CD4-positive, alpha-beta T cell treated with Interleukin-15 for 4 hours (primary cell): ENCODE measurements at places on chromosomes 3 and 15.

DNA sequence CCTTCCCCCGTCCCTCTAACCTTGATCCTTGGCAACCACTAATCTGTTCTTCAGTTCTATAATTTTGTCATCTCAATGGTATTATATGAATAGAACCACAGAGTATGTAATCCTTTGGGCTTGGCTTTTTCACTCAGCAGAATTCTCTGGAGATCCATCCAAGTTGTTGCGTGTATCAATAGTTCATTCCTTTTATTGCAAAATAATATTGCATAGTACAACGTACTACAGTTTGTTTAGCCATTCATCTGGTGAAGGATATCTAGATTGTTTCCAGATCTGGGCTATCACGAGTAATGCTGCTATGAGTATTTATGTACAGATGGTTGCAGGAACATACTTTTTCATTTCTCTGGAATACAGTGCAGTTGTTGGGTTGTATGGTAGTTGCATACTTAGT lies 76.2 kb downstream of the PLXNA1 start:
- DNase-seq, result no peak

DNA sequence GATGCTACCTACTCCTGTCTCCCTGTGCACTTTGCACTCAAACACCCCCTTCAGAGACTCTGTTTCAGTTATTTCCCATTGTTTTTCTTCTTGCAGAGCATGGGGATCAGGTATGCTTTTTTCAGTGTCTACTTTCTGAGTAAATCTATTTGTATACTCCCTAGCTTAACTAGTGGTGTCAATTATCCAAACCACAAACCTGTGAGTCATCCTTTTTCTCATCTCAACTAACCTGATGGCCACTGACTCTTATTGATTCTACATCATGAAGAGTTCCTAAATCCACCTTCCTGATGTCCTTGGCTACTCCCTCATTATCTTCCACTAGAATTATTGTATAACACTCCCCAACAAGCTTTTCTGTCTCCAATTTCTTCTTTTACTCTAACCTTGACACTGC lies 68.0 kb downstream of the DIPK2A start:
- no peak for DNase-seq

GRCh38 chr3:12479919-12480427 lies 4.3 kb upstream of the TSEN2 start:
- peak; percentile 57 for DNase-seq

GRCh38 chr3:149330609-149331331 lies 2.7 kb downstream of the TM4SF18 start:
- DNase-seq, result no peak

- DNase-seq, result no peak
Observed at GRCh38 chr3:190673148-190673547, 159.3 kb downstream of the IL1RAP start.

DNA sequence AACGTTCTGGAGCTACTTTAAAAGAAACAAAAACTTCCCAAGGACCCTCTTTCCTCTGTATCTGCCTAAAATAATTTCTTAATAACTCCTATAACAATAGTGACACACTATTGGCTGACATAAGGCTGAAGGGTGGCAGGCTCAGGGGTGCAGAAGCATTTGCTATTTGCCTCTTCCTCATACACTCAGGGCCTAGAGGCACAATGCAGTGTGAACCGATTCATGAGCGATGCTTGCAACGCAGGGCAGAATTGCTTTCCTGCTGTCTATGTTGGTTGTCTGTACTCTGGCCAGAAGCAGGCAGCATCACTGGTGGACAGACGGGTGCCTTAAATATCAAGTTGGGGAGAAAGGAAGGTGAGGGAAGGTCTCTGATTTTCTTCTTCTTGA lies 157.4 kb downstream of the AGBL1 start:
- no peak for DNase-seq

DNA sequence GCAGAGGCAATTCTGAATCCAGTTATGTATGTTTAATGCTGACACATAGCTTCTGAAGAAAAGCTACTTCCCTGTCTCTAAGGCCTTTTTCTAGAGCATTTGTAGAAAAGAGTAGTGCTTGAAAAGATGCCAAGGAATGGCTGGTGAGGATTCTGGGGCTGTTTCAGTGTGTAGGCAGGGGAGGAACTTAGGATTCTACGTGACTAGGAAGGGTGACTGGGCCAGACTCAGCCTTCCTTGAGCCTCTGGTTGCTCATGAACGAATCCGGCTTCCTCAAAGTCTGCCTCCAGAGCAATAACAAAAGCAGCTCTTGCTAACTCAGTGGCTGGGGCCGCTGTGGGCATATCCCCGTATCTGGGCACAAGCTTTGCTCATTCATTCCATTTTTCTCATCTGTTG lies 104.8 kb upstream of the WNT5A start:
- no peak for DNase-seq

DNA sequence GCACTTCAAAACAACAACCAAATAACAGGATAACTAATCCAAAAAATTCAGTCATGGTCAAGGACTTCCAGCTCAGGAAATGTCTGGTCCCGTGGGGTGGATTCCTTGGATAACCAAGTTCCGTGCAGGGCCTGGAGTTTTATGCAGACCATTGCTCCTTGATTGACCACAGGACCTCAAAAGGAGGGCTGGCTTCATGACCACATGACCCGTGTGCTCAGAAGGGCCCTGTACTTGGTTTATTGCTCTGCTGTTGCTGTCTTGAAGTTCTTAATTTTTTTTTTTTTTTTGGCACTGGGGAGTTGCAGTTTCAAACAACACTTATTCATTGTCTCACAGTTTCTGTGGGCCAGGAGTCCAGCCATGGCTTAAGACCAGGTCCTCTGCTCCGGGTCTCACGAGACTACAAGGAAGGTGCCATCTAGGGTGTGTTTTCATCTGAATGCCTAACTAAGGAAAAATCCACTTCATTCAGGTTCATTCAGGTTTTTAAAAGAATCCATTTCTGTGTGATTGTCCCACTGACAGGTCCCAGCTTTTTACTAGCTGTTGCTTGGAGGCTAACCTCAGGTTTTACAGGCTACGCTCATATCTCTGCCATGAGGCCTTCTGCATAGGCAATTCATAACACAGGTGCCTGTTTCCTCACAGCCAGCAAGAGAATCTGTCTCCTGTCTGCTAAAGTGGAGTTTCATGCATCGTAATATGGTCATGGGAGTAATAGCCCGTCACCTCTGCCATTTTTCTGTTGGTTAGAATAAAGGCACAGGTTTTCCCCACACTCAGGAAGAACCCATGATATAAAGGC lies 65.3 kb downstream of the FLNB start:
- DNase-seq, result no peak

DNA sequence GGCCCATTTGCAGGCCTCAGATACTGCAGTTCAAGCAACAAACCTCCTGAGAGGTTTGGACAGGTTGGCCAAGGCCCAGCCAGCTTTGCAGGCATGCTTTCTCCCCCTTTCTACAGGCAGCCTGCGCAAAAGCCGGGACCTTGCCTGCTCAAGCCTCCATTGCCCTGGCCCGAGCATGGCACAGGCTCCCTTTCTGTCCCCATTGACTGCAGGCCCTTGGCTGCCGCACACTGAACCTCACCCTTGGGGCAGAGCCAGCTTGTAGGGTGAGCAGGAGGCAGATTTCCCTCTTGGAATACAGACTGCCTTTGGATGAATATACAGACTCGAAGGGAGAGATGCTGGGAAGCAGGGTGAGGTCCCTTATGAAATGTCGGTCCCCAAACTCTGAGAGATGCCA lies 461.7 kb upstream of the PROK2 start:
- no peak for DNase-seq

- DNase-seq, result no peak
Observed at GRCh38 chr3:26799679-26800317, 177.2 kb downstream of the LRRC3B start.

DNA sequence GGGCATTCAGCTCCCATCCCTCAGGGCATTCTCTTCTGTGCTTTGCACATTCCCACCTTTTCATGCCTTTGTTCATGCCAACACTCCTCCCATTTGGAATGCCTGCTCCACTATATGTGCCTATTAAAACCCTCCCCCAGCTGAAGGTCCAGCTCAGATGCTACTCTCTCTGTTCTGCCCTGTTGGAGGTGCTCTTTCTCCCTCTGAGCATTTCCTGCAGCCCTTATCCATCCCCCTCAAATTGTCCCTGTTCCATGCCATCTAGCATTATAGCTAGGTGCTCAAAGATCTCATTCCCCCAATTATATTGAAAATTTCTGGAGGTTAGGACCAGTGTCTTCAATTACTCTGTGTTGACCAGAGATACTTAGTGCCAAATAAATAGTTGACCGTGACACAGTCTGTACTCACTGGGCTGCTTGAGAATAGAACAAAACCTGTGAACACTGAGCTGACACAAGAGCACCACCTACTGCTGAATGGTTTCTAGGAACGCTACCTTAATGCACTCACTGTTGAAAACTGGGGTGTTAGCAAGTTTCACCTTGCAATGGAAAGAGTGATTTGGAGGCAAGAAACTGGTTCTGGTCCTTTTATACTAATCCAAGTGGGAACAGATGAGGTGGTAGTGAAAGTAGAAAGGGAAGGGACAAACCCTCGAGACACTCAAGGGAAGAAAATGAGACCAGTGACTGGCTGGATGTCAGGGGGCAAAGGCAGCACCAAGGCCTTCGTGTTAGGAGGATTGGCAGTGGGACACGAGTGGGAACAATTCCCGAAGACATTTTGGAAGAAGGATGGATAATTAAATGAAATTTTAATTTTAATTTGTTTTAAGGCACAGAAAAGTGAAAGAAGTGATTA lies 289.8 kb upstream of the ROPN1 start:
- DNase-seq, result no peak

GRCh38 chr15:93300796-93301195 lies 211.8 kb upstream of the RGMA start:
- no peak for DNase-seq

- peak; percentile 56 for DNase-seq
Observed at GRCh38 chr3:122299872-122300460, 25.1 kb upstream of the CSTA start.

DNA sequence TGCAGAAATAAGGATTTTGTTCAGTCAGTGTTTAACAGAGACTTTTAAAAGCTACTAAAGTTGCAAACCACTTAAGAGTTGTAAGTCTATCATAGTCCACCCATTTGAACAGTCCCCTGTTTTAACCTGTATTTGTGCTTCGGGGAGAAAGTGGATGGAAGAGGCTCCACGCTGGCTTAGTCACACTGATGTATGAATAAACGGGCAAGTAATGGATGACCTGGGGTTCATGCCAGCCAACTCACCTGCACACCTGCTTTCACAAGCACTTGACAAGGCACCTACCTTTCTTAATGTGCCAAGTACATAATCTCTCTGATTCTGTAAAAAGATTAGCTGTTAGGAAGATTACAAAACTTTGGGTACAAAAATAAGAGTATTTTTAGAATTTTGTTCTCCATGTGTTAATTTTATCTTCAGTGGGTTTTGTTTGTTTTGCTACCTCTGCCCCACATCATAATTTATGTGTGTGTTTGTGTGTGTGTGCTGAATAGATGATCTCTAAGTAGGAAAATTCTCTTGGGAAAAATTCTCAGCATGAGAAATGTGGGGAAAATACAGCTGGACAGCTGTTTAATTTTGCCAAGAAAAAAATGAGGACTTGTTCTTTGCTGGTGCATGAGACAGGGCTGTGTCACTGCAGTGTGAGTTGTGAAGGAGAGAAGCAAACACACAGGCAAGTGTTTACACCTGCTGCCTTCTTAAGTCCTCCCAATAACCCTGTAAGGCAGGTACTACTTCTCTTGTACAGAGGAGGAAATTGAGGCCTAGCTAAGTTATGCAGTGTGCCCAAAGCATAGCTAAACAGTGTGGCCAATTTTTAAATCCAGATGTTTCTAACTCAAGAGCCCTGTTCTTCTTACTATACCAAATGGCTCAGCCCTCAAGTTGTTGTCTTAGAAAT lies 181.2 kb upstream of the IL12A start:
- DNase-seq, result no peak

DNA sequence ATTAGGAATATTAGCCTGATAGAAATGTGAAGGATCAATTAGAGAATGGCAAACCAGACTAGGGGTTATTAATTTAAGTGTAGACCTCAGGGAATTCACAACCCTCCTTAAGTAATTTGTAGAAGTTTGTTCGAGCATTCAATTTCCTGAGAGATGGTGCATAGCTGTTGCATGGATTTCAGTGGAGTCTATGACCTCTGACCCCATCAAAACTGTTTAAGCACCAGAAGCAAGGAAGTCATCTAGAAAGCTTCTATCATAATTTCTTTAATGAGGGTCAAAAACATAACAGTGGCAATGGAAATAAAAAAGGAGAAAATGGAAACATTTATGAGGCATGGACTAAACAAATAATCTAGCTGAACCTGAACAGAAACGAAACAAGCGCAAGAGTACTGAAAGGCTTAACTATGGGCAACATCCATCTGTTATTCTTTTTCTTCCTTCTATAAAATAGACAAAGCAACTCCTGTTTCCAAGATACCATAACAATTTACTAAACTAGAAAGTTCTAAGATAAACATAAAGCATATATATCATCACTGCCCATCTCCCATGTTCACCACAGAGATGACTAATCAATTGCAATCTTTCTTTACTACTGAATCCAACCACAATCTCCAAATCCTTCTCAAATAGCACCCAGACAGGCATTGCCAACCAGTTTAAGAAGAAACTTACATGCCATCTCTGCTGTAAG lies 151.4 kb downstream of the THRB start:
- no peak for DNase-seq

DNA sequence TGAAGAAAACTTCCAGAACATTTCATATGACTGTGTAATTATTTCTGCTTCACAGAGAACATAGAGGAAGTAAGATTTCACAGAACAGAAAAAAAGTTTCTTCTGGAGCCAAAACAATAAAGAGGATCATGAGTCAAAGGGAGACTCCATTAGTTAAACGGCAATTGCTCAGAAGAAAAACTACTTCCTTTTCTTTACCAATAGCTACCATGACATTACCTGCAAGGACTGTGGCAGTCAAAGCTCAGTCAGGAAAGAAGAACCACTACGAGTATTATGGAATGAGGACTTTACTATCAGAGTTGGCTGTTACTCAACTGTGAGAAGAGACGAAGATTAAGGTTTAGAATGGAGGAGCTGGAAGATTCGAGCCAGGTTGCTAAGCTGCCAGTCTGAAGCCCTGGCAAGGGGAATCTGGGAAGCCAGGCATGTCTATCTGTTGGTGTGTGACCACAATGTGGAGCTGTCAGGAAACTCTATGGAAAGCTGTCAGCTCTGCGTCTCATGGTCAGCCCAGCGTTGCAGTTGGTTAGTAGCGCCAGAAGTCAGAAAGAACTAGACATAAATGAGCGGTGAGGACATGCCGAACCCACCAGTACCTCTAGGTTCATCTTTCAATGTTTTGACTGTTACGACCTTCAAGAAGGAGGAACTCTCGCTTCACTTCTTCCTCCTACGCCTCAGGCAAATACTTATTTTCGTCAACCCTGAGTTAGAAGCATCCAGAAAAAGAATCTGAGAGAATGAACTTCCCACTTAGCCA lies 604.3 kb downstream of the FGF12 start:
- DNase-seq, result no peak

DNA sequence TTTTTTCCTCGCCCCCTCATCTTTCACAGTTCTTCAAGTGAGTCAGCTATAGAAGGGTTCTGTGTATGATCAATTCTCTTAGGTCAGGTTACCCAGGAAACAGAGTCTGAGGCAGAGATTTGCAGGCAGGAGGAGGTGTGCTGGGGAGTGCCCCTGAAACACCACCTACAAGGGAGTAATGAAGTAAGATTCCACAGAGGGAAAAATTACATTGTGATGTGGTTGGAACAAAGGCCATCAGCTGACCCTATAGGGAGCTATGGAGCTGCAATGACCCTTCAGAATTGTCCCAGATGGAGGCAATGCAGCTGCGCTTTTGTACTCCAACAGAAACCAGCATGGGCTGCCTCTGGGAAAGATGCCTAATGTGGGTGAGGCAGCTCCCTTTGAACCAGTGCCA lies 142.2 kb upstream of the CNTN3 start:
- DNase-seq, result no peak
